HFFc6 (cell line): ENCODE measurements at places on chromosomes 2 and 18. TPM values are rescaled to one million over a fixed set of nuclear protein-coding genes. Genes with fewer than 3 reads are reported as not detected.

Gene GATA6
- total RNA-seq, result 0.33 to 1.7 TPM (median 0.35 TPM) in 3 replicates

Gene CD207
- total RNA-seq, result not detected in 3 replicates

Gene HOXD3
- total RNA-seq, result 0.25 TPM in 1 of 3 replicates, not detected in the others

Gene MERTK
- 0.07 TPM in 1 of 3 replicates, not detected in the others for total RNA-seq

Gene ALPI
- total RNA-seq, result not detected in 3 replicates

Gene IL37
- total RNA-seq, result not detected in 3 replicates

Gene FOXI3
- total RNA-seq, result not detected in 3 replicates

Gene GPR35
- total RNA-seq, result 0.21 to 0.23 TPM in 2 of 3 replicates, not detected in the other

Gene FBXO15
- 0.71 and 0.97 TPM in 2 replicates for total RNA-seq

Gene ASB18
- total RNA-seq, result not detected in 3 replicates

Gene C1QL2
- not detected in 3 replicates for total RNA-seq

Gene GREB1L
- 1.9 and 8.3 TPM in 2 replicates for total RNA-seq

Gene ACMSD
- total RNA-seq, result not detected in 3 replicates

Gene TLK1
- total RNA-seq, result 49.0 to 52.2 TPM (median 51.9 TPM) in 3 replicates

Gene GPR39
- 1.7 to 2.7 TPM (median 2.2 TPM) in 3 replicates for total RNA-seq

Gene GALNT14
- total RNA-seq, result 0.11 and 0.89 TPM in 2 replicates

Gene FAM136A
- total RNA-seq, result 29.3 to 31.7 TPM (median 31.6 TPM) in 3 replicates

Gene PAX3
- total RNA-seq, result 12.2 to 16.6 TPM (median 13.6 TPM) in 3 replicates

Gene CAPG
- 13.7 to 46.3 TPM (median 37.8 TPM) in 3 replicates for total RNA-seq

Gene CNDP1
- total RNA-seq, result not detected in 3 replicates

Gene OBSL1
- total RNA-seq, result 56.3 to 79.3 TPM (median 65.2 TPM) in 3 replicates

Gene LHCGR
- not detected in 3 replicates for total RNA-seq

Gene FBXO41
- total RNA-seq, result 0.83 to 1.7 TPM (median 0.85 TPM) in 3 replicates
